ENCODE measurements at places on chromosomes 2 and 18.

DNA sequence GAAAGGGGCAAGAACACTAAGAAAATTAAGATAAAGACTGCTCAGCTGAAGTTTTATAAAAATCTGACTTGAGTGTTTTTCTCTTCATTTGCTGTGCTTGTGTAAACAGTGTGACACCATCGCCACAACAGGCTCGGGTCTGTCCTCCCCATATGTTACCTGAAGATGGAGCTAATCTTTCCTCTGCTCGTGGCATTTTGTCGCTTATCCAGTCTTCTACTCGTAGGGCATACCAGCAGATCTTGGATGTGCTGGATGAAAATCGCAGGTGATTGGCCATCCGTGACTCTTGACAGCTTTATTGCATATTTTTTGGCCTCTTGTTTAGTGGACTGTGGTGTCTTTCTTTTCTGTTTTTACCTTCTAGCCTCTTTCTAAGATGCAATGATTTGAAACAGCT, 22.1 kb downstream of the MFF start:
- no peak for DNase-seq

DNA sequence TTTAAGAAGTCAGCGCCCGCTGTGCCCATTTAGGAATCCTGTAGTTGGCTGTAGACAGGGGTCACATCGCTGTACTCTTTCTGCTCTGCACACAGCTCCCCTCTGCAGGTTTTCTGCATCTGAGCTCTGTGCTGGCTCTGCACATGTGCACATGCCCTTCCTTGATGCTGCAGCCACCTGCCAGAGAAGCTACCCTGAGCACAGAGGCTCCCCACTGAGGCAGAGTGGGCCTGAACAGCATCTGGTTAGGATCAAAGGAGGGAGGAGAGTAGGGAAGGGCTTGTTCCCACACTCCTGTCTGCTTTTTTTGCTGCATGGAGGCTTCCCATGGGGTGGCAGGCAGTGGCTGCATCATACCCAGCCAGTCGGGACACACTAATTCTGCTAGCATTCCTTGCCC, 238.9 kb downstream of the FHOD3 start:
- DNase-seq = no peak

- DNase-seq = no peak
Measured at GRCh38 chr2:64331849-64332699, 121.9 kb upstream of the LGALSL start.

DNA sequence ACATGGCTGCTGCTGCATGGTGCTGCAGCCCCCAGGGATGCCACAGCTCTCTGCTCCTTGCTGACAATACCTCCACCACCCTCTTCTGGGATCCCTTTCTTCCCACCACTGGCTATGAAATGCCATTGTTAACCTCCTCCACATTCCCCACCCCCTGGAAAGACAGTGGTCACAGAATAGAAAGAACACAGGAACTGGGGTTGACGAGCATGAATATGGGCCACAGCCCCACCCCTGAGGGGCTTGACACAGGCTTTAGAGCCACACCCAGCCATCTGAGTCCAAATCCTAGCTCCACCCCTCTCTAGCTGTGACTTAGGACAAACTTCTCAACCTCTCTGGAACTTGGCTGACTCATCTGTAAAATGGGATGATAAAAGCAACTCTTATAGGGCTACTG, 47.3 kb downstream of the TMEM163 start:
- no peak for DNase-seq

DNA sequence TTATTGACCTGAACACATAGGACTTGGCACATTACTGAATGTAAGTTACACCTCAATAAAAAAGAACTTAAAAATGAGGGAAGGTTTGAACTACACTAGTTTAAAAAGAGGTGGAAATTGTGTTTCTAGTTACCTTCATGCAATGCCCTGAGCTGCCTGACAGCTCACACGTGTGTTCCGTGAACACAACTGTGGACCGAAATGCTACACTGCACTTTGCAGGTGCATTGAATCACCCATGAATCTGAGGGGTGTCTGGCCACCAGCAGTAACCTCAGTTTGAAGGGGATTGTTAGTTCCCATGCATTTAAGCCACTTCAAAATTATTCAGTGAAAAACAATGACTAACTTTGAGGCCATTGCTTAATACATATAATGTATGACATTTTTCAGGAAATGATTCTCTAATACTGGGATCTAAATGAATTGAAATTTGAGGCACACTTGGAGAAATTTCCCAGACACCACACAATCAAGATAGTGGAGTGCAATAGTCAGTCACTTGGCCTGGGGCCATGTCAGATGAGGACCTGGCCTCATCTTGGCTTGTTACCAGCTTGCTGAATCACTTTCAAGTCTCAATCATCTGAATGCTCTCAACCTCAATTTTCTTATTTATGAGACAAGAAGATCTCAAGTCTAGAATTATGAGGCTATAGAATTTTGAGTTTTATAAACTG, 59.3 kb downstream of the MYL12B start:
- no peak for DNase-seq

DNA sequence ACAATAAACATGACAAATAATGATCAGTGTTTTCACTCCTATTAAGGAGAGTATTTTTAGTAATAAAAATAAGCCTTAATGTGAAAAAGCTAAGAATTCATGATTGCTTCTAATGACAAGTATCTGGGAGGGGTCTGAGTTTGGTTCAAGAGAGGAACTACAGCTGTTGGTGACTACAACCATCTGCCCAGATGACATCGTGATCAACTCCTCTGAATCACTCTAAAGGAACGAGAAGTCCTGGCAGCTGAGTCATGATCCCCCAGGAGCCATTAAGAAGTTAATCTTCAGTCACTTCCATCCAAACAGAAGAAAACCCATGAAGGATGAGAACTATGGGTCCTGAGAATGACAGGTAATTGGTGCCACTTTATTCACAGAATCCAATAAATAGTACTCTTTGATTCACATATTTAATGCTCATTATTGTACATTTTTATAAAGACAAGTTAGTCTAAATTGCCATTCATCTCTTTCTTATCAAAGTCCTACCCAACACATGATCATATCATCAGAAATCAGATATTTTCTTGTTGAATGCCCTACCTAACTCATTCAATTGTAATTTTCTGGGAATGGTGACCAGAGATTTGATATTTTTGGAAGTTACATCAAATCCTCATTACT, 6.8 kb downstream of the TFPI start:
- no peak for DNase-seq

GRCh38 chr18:57004366-57005121, 142.3 kb upstream of the BOD1L2 start:
- DNase-seq = no peak

- DNase-seq = no peak
Measured at GRCh38 chr2:177291701-177292100, 27.2 kb upstream of the NFE2L2 start.

- DNase-seq = no peak
Measured at GRCh38 chr2:226136739-226137138, 662.9 kb downstream of the IRS1 start.

DNA sequence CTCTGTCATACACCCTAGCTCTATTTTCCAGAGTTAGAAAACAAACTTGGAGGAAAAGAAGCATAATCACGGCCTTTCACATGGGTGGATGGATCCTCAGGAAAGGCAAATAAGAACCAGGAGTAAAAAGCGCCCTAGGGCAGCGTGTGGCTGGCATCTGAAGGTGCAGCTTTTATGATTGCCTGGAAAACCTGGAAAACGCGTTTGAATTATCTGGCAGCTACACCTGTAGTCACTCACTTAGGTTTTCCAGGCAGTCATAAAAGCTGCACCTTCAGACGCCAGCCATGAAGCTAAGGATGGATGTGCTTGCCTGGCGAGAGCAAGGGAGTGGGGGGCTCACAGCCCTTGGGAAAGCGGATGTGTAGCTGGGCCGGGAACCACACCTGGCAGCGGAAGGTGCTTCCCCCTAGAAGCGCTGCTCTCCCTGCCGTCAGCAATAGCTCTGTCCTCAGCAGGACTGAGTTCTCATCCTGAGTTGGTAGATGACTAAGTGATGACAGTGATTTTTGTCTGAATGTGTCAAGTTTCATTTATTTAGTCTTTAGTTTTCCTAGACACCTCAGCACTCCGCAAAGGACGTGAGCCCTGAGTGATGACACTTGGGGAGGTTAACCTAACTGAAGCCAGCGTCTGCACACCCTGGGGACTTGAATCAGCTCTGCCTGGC, 82.0 kb downstream of the DCDC2C start:
- DNase-seq = no peak

GRCh38 chr2:184113696-184114403, 484.5 kb upstream of the ZNF804A start:
- no peak for DNase-seq

- DNase-seq = no peak
Measured at GRCh38 chr2:127829845-127830246, 18.9 kb upstream of the WDR33 start.

GRCh38 chr2:119694470-119694844, 15.5 kb downstream of the TMEM177 start:
- no peak for DNase-seq

GRCh38 chr2:129464036-129464435, 515.4 kb upstream of the RAB6C start:
- DNase-seq = no peak

GRCh38 chr2:41881249-41881648, 166.6 kb upstream of the PKDCC start:
- no peak for DNase-seq

- DNase-seq = no peak
Measured at GRCh38 chr2:100905132-100905805, 85.3 kb downstream of the NPAS2 start.

GRCh38 chr2:68746408-68746807, 11.8 kb downstream of the ARHGAP25 start:
- DNase-seq = no peak

- DNase-seq = no peak
Measured at GRCh38 chr18:57841568-57841967, 38.5 kb upstream of the ATP8B1 start.

DNA sequence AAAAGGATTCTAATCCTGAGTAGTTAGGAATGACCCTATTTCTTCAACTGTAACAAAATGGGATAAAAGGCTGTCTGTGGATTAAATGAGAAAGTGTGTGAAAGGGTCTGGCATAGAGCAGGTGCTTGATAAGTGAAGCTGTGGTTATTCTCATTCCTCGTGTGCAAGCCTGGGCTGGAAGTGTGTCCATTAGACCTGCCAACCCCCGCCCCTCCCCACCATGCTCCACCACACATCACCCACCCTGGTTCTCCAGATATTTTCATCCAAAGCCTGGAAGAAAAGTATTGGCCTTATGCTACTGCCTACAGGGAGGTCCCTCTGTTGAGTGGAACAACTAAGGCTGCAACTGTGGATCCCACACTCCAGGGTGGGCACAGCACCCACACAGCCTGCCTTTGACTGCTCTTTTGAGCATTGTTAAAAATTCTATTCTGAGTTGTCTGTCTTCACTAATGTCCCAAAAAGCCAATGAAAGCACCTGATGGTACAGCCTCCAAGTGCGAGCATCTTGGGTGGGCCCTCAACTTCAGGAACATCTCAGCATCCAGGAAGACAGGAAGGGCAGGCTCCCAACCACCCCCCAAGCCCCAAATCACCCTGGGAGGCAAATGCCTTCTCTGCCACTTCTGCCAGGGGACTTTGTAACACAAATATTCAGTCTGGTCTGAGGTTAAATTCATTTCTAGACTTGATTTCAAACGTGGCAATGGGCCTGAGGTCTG, 102.8 kb upstream of the PPP1CB start:
- DNase-seq = no peak

- DNase-seq = no peak
Measured at GRCh38 chr2:160076914-160077313, 14.5 kb upstream of the PLA2R1 start.

- DNase-seq = no peak
Measured at GRCh38 chr2:66269166-66269565, 165.8 kb upstream of the MEIS1 start.

DNA sequence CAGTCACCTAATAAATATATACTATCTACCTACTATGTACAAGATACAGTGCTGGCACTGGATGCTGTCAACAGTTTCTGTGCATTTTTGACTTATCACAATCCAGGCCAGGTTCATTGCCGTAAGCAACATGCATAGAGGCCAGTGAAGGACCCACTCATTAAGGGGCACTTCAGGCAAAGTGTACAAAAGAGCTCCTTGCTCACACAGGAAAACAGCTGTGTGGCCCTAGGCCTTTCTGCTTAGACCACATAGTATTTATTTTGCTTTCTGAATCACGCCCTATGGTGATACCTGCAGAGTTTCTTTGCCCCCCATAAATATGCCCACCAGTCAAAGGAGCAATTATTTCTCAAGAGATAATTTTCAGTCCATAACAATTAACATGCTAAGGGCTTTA, 39.6 kb upstream of the STAT4 start:
- no peak for DNase-seq

DNA sequence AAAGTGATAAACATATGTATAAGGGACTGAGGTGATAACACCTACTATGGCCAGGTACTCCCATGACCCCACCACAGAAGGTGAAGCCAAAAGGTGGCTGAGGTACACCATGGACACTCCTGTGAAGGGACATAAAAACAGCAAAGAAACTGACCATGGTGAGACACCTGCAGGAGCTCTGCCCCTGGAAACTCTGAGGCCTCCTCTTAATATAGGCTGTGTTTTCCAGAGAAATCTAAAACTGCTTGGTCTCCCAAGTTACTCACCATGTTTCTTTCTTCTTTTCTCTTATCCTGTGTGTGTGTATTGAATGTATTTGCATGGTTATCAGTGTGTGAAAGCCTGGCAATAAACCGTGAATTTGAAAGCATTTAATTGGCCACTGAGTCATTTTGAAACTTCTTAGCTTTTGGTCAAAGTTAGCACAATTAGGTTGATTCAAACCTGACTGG, 739.3 kb upstream of the GCFC2 start:
- DNase-seq = no peak

GRCh38 chr18:71304856-71305255, 1016.0 kb downstream of the SOCS6 start:
- DNase-seq = no peak

- no peak for DNase-seq
Measured at GRCh38 chr18:55300936-55301531, 287.0 kb downstream of the TCF4 start.

GRCh38 chr2:151033271-151034248, 228.1 kb downstream of the RBM43 start:
- no peak for DNase-seq

- DNase-seq = no peak
Measured at GRCh38 chr2:80560326-80560725, 255.8 kb upstream of the LRRTM1 start.

DNA sequence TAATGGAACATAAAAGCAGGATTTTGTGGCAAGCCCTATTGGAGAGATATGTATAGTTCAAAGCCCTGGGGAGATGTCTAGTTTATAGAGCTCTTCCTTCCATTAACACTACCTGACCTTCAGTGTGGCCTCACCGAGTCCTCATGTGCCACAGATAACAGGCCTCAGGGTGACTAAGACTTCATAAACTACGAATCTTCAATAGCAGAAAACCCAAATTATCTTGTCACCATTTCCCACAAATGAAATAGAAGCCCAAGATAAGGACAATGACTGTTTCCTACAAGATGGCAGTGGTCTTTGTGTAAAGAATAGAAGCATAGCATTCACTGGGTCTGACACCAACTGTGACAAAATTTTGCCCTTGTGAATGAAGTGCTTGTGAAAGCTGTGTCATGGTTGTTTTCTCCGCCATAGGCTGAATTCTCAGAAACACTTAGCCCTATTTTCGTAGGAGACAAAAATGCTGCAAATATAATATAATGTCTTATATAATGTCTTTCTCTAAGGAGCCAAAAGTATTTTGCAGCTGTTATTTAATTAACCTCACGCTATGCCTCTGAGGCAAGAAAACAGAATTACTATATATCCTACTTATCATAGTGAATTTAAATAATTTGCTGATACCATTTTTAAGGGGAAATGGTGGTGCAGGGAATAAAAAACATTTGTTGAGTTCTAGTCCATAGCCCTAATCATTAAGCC, 136.7 kb upstream of the CWC22 start:
- DNase-seq = no peak

GRCh38 chr18:46199515-46200147, 95.4 kb downstream of the HAUS1 start:
- DNase-seq = no peak
